ENCODE measurements at places on chromosomes 12 and 14.

DNA sequence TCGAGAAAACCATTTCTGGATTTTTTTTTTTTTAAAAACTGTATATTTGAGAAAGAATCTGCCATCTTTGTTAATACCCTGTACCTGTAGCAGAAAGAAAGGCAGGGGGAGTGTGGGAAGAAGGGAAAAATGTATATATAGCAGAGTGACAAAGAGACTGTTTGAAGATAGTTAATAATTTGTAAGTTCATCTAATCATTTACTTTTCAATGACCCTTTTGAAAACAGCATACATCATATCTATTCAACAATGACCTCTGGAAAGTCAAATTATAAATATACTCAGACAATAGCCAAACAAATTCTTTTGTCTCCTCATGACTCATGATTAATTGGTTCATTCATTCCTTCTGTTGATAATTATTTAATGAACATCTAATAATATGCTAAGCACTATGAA lies 10.9 kb upstream of the CPM start:
- DNase-seq: no peak

- DNase-seq: no peak
Measured at GRCh38 chr12:62720025-62720424, 214.9 kb downstream of the PPM1H start.

DNA sequence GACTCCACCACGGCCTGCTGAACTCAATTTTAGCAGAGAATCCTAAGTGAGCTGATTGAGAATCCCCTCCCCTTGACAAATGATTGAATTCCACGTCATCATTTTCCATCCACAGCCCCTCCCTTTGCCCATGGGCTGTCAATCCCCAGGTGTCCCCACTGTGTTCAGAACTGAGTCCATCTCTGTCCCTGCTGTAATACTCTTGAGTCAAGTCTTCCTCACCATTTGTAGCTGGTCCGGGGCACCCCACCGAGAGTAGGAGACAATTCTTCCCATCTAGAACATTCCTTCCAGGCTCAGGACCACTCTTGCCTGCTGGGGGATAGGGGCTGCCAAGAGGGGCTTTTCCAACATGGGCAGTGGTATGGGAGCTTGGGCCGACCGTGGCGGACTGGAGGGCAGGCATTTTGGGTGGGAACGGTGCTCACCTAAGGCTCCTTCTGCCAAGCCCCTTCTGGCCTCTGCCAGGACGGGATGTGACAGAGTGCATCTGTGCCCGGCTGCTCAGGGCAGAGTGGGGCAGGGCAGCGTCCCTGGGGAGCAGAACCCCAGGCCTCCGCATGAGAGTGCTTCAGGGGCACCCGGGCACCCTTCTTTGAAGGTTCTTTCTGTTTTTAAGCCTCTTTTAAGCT lies 218.1 kb upstream of the RTL1 start:
- DNase-seq: no peak

GRCh38 chr14:44732144-44732543 lies 225.1 kb upstream of the FSCB start:
- DNase-seq: no peak

DNA sequence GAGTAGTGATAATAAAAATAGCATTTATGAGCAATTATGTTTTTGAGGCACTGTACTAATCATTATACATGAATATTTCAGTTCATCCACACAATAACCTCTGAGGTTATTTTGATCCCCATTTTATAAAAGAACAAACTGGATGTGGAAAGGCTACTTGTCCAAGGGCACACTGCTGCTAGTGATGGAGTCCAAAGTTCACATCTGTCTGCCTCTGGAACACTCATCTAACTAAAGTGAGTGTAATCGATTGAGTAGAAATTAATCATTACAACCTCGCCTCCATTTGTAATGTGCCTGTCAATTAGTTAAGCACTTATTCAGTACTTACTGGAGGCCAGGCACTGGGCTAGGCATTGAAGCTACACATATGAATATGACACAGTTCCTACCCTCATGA lies 55.4 kb downstream of the TMEM260 start:
- no peak for DNase-seq

DNA sequence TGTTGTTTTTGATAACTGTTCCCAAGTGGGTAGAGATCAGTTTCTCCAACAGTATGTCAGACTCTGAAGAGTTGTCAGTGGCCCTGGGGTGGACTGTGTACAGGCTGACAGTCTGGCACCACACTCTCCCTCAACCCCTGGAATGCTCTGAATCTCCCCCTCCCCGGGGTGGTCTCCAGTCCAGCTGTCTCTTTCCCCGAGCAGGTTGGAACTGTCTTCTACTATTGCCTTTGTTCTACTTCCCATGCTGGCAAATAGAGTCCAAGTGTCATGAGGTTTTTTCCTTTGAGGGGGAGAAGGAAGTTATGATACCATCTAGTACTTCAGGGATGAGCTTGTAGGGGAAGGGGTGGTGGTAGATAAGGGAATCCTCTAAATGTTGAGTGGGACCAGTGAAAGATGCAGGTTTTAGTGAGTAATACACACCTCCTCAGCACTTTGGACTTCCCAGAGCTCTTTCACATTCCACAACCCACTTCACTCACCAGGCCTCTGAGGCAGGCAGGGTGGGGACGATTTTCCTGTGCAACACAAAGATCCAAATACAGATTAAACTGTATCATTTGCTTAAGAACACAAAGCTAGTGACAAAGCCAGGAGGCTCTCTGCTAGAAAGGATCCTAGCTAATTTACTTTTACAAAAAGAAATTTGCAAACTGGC lies 170.7 kb upstream of the GZMB start:
- DNase-seq: no peak

DNA sequence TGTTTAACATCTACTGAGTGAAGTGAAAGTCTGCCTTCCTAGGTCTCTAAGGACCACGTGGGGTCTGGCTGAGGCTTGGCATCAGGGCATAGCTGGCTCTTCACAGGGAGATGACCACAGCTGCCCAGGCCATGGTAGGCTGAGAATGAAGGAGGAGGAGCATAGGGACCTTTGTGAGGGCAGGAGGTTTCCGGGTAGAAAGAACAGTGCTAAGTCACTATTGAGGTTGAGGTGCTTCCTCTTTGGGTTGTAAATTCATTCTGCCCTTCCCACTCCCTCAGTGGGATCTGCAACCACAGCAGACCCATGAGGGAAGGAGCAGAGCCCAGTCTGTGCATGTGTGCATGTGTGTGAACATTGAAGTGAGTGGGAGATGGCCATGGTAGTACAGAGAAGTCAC lies 909.6 kb downstream of the VRK1 start:
- DNase-seq: no peak
